Central memory CD4-positive, alpha-beta T cell (primary cell): ENCODE measurements at places on chromosomes 7 and 10.

DNA sequence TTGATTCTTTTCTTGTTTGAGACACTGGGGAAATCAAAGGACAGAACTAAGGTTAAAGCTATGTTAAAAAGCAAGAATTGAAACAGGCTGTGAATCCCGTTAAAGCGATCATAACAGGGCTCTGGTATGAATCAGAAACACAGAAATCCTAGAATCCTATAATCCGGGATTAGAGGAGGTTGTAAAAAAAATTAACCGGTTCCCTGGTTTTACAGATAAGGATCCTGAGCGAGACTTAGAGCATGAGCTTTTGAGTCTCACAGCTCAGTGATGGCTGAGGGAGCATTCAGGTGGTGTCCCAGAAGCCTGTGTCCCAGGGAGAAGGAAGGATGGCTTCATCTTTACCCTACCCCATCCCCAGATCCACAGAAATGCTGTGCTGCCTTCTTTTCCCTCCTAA, 461.3 kb downstream of the PAXIP1 start:
- DNase-seq: no peak

GRCh38 chr7:29636009-29636351, 72.3 kb downstream of the PRR15 start:
- no peak for DNase-seq

- no peak for DNase-seq
These were observed 422.7 kb upstream of the LRGUK start for GRCh38 chr7:133704453-133704852.

- DNase-seq: peak; percentile 69
These were observed 498 bp downstream of the NDST2 start for GRCh38 chr10:73810735-73811465.

GRCh38 chr7:1439373-1440363, 19.6 kb downstream of the MICALL2 start:
- no peak for DNase-seq

DNA sequence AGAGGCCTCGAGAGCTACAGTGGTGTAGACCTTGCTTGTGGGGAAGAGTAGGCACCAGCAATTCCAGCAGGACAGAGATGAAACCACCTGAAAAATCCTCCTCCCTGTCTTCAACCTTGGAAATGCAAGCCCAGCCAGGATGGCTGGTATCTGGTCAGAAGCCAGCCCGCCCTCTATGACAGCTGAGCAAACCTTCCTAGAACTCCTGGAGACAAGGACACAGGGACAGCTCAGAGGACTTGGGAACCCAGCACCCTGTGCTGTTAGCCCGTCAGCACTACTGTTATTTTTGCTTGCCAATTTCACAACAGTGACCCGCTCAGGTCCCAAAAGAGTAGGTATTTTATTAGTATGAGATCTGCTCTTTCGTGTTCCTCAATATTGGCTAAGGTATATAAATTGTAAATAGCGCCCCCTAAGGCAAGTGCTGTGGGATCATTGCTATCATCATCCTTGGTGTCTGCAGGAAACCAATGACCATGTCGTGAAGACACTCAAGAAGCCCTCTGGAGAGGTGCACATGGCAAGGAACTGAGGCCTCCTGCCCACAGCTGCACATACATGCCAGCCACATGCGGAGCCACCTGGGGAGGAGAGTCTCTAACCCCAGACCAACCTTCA, 156.5 kb upstream of the CHST15 start:
- DNase-seq: no peak

- DNase-seq: no peak
These were observed 181.3 kb downstream of the C7orf25 start for GRCh38 chr7:42730586-42730985.

- peak; percentile 59 for DNase-seq
These were observed 47.4 kb downstream of the DENND11 start for GRCh38 chr7:141654551-141654950.

DNA sequence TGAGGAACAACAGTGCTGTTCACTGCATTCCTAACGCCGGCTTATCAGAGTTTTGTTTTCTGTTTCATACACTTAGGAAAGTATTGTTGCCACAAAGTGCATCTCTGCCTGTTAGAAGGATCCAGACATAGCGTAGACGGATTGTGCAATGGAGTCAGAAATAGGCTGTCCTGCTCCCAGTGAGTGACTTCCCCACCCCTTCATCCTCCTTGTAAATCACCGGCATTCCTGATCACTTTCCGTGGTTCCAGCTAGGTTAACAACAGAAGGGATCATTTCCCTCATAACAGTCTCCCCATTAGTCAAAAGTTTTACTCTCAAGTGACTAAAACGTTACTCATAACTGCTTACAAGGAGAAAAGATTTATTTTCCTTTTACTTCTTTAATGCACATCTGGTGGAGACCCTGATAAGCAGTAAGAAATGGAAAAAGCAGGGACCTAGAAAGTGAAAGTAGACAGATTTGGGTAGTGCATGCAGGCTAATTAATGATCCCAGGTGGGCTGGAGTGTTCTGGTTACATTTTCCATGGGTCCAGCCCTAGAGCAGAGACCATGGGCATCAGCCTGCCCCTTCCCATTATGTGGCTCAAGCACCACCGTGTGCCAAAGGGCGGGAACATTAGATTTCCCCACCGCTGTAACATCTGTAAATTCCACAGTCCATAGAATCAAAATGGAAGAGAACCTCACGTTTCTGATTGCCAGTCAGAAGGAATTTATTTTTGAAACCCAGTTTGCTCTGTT, 395.1 kb upstream of the GALNT17 start:
- DNase-seq: no peak

DNA sequence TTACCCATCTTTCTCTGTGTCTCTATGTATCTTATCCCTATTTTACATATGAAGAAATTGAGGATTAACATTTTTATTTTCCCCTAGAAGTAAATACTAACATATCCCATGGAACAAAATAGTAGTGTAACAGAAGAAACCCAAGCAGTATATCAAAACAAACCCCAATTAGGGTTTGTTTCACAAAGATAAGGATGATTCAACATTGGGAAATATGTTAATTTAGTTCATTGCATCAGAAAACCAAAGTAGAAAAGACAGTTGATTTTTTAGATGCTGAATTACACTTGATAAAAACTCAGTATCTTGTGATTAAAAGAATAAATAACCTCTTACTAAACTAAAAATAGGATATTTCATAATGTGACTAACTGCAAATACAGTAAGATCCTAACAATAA, 87.8 kb downstream of the GLCCI1 start:
- DNase-seq: no peak

DNA sequence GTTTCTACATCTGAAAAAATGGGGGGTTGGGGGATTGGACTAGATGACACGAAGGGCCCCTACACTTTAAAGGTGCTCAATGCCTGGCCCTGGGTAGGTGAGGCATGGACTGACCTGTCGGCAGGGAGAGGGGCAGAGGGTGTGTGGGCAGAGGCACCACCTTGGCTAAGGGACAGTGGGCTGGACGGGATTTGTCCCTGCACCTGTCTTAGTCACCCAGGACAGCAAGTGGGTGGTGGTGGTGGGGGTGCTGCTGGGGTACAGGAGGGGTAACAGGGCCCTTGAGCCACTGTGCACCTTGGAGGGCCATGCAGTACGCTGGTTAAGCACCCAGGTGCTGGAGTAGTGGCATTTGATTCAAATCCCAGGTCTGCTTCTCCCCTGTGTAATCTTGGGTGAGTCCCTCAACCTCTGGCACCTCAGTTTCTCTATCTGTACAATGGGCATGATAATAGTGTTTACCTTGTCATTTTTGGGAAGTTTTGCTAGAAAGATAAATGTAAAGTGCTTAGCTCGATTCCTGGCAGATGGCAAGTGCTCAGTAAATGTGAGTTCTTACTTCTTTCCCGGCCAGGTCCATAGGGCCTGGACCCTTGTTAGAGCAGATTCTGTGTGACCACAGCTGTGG, 18.1 kb upstream of the SFRP5 start:
- DNase-seq: no peak
